Stimulated activated CD8-positive, alpha-beta memory T cell treated with anti-CD3 and anti-CD28 coated beads, Interleukin-15, amount 100 ng/mL, for 24 hours (primary cell): ENCODE measurements at places on chromosomes 5 and 9.

DNA sequence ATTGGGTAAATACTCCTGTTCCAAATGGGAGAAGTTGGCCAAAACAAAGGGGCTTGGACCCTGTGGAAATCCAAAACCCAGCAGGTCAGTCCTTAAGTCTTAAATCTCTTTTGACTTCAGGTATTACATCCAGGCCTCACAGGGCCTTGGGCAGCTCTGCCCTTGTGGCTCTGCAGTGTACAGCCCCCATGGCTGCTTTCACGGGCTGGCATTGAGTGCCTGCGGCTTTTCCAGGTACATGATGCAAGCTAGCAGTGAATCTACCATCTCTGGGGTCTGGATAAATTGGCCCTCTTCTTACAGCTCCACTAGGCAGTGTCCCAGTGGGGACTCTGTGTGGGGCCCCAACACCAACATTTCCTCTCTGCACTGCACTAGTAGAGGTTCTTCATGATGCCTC is 308.5 kb upstream of the ARRDC3 start:
- DNase-seq = no peak

- DNase-seq = no peak
Measured at GRCh38 chr5:158739951-158740757, 359.6 kb downstream of the EBF1 start.

- DNase-seq = no peak
Measured at GRCh38 chr5:3511519-3511918, 84.1 kb upstream of the IRX1 start.

DNA sequence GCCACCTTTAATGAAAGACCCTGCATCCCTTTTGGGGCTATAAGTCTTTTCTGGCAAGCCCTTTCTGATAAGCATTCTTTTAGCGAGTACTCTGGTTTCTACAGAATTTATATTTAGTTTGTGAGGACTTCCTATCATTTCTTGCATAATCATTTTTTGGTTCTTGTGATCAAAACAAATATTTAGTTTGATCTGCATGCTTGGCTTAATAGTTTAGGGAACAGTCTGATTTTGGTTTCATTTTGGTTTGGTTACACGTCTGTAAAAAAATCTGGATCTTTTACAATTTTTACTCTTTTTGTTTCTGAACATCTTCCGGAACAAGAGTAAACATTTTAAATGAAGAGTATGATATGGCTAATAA is 1074.4 kb downstream of the CDH9 start:
- no peak for DNase-seq

DNA sequence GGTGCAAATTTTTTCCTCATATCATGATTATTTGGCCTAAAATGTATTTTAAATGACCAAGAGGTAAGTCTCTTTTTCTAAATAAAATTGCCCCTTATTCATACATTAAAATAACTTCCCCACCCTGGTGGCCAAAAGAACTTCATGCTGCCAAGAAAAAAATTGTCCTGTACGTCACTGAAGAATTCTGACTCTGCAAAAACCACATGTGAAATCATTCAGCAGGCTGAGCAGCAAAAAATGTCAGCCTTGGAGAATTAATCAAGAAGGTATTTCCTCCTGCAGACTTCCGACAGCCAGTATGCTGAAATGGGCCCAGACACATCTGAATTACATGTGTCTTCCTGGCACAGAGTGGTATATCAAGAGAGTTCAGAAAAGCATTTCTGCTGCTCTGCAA is 94.6 kb upstream of the HMHB1 start:
- DNase-seq = no peak

GRCh38 chr9:129211686-129212085 is 33.6 kb upstream of the IER5L start:
- no peak for DNase-seq

GRCh38 chr5:142107736-142108431 is 695 bp upstream of the NDFIP1 start:
- no peak for DNase-seq

- no peak for DNase-seq
Measured at GRCh38 chr5:9920697-9921096, 290.5 kb upstream of the TAS2R1 start.

DNA sequence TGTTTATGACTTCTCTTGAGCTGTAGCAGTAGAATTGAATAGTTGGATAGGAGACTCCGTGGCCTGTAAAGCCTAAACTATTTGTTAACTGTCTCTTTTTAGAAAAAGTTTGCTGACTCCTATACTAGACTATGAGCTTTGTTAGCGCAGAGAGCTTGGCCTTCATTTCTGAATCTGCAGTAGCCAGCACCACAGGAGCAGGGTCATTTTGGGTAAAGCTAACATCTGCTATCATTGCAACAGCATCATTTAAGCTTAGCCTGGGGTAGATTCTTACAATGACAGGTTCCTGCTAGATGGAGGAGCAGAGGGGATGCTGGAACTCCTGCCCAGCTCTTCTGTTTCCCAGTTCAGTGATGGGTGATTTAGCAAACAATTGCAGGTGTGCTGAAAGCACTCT is 133.7 kb upstream of the ASTN2 start:
- no peak for DNase-seq

DNA sequence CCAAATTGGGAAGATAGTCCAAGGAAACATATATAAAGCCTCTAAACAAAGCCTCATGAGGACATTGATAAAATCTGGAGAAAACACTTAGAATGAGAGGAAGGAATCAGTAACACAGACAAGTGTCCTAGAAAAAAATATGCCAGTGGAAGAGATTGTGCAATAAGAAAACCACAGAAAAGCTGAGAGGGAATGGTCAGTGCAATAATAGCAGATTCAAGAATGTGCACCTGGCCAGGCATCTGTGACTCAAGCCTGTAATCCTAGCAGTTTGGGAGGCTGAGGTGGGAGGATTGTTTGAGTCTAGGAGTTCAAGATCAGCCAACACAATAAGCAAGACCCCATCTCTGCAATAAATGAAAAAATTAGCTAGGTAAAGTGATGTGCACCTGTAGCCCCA is 691.2 kb upstream of the CDH6 start:
- no peak for DNase-seq

GRCh38 chr5:78280261-78280660 is 14.2 kb downstream of the AP3B1 start:
- no peak for DNase-seq

DNA sequence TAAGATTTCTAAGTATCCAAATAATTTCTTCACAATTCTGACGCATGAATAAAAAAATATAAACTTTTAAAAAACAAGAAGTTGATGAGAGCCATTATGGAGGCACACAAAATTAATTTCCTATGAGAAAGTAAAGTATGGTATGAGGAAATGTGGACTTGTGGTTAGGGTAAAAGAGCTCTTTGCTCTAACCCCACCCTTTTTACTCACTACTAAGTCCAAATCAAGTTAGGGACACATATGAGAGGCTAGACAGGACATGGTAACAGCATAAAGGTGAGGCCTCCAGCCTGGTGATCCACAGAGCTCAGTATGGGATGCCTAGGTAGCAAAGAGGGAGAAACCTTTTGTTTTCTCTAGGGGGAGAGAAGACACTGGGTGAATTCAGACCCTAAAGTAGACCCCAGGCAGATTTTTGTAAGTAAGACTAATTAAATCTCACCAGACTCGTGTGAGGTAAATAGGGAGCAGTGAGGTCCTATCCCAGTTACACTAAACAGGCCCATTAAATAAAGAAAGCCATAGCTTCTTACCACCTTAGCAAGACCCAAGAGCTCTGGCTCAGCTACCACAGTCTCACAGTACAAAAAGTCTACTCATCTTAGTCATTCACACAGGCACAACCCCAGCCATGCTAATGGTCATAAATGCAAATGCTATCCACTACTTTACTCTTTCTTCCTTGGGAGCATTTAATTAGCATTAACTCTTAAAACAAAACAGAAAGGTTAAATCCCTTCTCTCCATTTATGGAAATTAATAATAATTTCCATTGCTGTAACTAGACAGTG is 42.6 kb downstream of the MLLT3 start:
- no peak for DNase-seq

GRCh38 chr9:98726735-98727134 is 18.0 kb upstream of the GABBR2 start:
- no peak for DNase-seq

DNA sequence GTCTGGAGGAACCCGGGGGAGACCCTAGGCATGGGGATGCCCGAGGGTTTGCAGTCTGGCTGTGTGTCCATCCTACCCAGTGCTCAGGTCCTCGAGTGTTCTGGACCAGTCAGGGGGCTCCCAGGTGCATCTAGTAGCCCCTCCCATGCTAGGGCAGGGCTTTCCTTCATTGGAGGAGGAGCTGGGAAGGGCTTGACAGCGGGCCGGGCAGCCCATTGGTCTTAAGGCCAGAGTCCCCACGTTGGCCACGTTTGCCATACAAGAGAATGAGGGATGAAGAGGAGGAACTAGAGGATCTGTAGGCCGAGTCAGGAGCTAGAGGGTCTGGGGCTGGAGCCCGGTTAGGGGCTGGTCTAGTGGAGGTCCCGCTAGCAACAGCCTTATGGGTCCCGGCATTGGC is 37.3 kb upstream of the CTSV start:
- no peak for DNase-seq

DNA sequence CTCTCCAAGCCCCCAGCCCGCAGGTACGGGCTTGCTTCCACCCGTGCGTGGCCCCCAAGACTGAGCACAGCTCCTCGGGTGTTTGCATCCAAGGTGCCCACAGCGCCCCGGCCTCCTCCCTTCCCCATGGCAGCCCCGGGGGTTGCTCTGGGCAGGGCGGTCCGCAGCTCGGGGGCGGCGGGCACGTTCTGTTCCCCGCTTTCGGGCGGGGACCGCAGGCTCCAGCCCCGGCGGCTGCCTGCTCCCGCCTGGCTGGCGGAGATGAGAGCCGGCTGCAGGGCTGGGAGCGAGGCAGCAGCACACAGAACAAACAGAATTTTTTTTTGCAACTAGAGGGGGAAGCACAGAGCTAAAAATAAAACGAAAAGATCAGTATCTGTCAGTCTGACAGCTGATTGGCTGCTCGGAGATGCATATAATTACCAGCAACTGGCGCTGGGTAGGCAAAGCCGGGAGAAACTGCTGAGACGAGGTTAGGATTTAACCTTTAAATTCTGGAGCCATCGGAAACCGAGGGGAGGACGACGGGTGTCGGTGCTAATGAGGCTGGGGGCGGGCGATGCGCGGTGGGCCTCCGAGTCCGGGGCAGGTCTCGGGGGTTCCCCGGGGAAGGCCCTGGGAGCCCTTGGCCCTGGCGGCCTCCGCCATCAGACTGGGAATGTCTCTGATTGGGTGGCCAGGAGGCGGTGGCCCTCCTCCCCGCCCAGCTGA is 142.7 kb upstream of the IER5L start:
- no peak for DNase-seq

DNA sequence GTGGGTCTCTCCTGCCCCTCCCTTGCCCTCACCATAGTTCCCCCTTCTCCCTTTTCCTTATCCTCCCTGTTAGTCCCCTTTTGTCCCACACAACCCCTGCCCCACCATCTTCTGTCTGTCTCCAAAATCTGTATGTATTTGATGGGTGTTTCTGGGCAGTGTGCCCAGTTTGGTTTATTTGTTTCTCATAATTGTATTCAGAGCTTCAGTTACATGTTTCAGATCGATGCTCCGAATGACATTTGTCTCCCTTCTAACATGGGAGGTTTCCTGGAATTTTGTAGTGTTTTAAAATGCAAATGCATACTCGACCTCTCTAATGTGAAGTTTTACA is 22.2 kb downstream of the FBXL7 start:
- DNase-seq = no peak

DNA sequence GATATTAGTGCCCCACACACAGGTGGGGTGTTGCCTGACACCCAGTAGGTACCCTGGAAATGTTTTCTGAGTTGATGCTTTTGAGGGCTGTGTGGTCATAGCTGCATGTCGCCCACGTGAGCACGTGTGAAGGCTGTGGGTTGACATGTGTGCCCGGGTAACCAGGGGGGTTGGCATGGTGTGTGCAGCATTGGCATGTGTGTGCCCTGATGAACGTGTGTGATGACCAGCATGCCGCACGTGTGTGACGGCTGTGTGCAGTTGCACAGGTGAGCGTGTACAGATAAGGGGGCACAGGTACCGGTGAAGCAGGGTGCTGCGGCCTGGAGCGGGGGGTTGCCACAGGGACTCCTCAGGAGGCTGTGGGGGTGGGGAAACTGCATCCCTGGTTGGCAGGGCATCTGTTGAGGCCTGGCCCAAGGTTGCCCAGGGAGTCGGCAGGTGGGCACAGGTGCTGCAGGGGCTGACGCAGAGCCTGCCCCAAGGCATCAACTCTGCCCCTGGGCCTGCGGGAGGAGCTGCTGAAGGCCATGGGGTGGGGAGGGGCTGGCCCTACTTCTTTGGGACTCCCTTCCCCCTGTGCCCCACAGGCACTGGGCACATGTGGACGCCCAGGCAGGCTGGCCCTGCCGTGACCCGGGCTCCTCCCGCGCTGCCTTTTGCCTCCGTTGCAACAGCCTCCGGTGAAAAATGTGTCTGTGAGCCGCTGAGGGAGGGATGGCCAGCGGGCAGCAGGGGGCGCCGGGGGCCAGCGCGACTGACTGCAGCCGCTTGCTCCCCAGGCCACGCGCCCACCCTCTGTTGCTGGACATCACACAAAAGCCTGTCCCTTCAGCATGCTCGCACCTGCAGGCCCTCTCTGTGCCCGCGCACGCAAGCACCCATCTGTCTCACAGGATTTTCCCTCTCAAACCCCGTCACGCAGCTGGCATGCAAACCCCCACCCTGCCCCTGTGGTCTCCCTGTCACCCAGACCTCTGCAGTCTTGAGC is 2.2 kb downstream of the UNC5A start:
- no peak for DNase-seq

DNA sequence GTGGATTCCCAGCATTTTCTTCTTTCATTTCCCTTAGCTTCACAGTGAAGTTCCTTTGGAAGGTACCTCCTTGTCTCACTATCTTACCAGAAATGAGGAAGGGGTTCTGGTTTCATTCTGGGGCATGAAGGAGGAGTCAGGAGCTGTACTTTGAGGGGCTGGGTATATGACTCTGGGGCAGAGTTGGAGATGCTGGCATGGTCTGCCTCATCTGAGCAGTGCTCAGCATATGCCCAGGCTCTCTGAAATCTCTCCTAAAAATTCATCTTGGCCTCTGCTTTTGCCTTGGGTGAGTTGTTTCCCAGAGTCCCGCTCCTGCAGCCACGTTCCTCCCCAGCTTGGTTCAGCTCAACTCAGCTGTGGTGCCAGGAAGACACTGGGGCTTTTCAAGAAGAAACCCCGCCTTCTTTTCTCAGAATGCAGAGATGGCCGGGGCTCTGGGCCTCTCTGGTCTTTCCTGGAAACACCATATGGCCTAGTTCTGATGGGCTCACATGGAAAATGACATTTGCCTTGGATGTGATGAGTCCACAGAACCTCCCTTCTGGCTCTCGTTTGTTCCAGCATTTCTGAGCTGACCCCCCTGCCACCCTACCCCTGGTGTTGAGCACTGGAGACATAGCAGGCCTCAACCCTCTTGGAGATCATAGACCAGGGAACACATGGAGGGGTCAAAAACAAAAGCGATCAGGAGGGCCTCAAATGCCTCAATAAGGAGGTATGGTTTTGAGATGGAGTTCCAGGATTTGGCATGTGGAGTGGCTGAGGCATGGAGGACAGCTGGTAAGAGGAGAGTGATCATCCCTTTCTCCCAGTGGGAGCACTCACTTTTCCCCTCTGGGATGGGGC is 12.0 kb upstream of the TGFBR1 start:
- DNase-seq = no peak

DNA sequence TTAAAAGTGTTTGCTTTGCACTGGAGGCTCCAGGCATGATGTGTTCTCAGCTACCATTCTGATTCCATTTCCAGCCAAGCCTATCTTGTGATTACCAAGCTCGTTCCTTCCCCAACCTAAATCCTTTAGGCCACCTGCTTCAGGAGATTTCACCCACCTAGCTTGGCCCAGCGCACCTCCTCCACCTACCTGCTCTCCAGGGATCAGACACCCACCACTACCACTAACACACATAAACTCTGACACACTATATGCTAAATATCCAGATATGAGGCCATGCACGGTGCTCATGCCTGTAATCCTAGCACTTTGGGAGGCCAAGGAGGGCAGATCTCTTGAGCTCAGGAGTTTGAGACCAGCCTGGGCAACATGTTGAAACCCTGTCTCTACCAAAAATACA is 2.4 kb downstream of the MYORG start:
- no peak for DNase-seq
